ENCODE measurements at places on chromosomes 3 and 15.

DNA sequence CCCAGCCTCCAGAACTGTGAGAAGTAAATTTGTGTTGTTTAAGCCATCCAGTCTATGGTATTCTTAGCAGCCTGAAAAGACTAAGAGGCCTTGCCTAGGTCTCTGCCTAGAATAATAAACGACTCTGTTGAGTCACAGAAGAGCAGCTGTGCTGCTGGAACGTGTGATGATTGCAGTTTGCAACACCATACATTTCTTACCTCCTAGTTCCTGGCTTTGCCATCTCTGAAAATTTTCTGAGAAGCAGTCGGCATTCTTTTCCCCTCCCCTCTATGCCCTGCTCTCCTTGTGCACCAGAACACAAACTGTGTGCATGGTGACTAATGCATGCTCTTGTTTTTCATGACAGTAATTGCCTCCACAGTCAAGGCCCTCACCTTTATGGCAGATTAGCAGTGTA, 301.3 kb downstream of the IL20RB start:
- DNase-seq, result no peak

- no peak for DNase-seq
These were observed 42.1 kb downstream of the ZBTB38 start for GRCh38 chr3:141410408-141410807.

- DNase-seq, result peak; percentile 29
These were observed 168.1 kb downstream of the XXYLT1 start for GRCh38 chr3:195102609-195103467.

DNA sequence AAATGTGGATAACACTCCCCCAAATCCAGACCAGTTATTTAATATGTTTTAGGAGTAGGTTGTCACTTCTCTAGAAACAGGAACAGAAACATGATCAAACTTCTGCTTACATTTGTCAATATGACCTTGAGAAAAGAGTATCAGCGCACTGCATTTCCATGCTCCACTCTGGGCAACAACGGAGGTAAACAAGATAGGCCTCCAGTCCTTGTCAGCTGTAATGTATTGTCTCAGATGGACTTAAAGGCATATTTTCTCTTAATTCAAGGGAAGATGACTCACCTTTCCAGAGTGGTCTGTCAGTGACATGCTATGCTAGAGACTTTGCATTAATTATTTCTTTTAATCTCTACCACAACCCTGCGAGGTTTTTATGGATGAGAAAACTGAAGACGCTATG, 51.6 kb upstream of the TCF12 start:
- no peak for DNase-seq

DNA sequence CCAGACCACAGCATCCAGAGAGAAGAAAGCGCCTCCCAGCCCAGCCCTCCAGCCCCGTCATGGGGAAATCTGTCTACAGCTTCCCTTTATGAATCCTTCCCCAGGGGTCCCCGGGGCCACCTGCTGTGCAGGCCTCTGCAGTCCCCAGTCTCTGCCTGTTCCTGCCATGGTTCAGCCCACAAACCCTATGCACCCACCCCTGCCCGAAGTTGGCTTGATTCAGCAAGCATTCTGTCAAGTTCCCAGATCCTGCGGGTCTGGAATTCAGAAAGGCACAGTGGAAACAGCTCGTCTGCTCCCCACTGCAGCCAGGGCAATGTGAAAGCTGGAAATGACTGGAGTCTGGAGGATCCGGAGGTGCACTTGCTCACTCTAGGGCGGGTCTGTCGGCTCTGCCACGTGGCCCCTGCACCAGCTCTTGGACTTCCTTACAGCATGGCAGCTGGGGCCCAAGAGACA, 2.9 kb upstream of the OCA2 start:
- DNase-seq, result no peak

DNA sequence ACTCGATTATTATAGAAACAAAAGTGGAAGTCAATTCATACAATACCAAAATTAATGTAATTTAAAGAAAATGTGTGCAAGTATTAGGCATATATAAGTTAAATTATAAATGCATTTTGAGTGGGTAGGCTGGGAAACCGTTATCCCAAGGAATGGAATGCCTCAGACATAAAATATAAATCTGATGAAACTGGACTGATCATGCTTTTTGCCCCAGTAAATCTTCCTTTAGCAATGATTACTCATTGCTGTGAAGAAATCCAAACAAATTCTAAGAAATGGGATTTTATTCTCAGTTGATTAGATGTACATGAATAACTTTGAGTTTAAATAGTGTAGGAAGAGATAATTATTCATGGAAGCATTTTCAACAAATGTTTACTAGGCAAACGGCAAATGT, 185.5 kb upstream of the KCNMB2 start:
- DNase-seq, result no peak

DNA sequence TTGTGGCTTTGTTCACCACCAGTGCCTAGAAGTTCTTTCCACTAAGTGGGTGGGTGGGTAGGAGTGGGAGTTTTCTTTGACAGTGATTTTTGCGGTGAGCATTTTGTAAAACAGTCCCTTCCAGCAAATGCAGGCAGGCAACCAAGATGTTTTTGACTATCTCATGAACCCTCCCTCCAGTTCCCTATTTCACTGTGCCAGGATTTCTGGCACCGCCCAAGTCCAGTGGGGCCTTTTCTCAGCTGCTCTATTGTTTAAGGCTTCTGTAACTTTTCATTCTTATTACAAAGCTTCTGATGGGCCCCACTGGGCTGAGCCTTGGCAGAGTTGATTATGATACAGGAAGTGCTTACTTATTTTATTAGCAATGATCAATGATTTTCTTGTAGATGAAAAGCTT, 236.0 kb downstream of the EDEM1 start:
- DNase-seq, result no peak

DNA sequence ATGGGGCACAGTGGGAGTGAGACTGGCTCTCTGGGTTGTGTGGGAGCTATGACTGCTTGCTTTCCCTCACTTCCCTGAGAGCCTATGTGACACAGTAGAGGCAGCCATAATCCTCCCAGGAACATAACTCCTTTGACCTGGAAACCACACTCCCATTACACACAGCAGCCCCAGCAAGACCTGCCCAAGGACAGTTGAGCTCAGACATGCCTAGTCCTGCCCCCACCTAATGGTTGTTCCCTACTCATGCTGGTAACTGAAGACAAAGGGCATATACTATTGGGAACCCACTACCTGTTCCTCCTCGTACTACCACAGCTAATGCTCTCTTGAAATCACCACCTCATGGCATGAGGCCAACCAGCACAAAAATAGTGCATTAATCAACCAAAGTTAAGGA, 550.4 kb upstream of the ARPP21 start:
- DNase-seq, result no peak

DNA sequence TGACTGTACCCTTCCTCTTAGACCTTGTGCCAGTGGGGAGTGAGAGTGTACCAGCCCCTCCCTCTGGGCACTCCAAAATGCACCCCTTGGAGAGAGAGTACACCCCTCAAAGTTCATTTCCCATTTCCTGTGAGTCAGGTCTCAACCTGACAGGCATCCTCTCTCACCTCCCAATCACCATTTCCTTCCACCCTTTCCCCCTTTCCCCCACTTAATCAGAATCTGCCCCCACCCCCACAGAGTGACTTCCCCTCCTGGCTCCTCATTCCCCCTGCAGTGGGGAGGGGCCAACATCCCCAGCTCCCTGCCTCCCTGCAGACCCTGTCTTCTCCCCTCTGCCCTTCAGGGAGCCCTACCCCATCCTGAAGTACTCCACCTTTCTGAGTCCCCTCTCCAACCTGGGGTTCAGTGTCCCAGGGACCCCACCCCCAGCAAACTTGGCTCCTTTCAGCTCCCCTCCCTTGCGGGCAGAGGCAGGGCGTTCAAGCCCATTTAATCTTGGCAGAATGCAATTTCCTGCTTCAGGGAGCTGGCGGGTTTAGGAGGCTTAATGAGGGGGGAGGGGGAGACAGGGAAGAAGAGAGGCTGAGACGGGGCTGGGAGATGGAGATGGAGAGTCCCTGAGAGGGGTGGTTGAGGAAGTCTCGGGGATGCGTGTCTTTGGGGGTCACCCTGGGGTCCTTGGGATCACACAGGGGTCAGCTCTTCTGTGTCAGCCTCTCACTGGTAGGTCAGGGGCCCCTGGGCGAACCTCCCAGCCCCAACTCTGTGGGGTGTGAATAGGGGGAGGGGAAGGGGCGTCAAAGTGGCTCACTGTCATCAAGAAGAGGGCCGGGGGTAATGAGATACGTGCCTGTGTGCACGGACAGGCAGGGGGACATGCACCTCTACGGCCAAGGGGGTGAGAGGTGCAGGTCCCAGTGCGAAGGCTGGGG, 16.6 kb upstream of the SEMA3F start:
- peak; percentile 93 for DNase-seq

DNA sequence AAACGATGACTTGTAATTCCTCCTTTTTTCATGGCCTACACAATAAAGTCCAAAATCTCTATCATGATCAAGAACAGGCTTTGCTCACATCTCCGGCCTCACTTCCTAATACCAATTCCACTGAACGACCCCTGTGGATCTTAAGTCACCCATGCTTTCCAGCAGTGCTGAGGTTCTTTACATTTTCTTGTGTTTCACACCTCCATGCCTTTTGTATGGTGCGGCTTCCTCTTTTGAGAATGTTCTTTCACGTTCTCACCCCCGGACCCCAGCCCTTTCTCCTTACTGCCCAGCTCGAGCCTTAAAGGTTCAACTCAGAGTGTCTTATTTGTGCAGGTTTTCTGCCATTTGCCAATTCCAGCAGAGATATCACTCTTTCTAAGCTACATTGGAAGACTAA, 70.1 kb downstream of the CSNK1G1 start:
- DNase-seq, result no peak
